ENCODE measurements at places on chromosomes 3 and 15. TPM values are rescaled to one million over a fixed set of nuclear protein-coding genes. Genes with fewer than 3 reads are reported as not detected.

The IQCH gene
- 2.0 TPM for total RNA-seq

GRCh38 chr15:39135989-39136388, 444.9 kb upstream of the THBS1 start:
- DNase-seq, result no peak

The IDH2 gene
- 36.5 TPM for total RNA-seq

The ASB14 gene
- total RNA-seq, result not detected

The NR1I2 gene
- total RNA-seq, result not detected

All from aorta (tissue), 5 donors.